Hindlimb muscle (tissue), 1 donor: ENCODE measurements at places on chromosomes 4 and X. TPM values are rescaled to one million over a fixed set of nuclear protein-coding genes. Genes with fewer than 3 reads are reported as not detected.

Gene FHIP1A
- polyA plus RNA-seq: 15.5 TPM

Gene ZNF182
- polyA plus RNA-seq: 5.3 TPM

- DNase-seq: no peak
Measured at GRCh38 chr4:167041524-167041923, 192.8 kb downstream of the SPOCK3 start.

DNA sequence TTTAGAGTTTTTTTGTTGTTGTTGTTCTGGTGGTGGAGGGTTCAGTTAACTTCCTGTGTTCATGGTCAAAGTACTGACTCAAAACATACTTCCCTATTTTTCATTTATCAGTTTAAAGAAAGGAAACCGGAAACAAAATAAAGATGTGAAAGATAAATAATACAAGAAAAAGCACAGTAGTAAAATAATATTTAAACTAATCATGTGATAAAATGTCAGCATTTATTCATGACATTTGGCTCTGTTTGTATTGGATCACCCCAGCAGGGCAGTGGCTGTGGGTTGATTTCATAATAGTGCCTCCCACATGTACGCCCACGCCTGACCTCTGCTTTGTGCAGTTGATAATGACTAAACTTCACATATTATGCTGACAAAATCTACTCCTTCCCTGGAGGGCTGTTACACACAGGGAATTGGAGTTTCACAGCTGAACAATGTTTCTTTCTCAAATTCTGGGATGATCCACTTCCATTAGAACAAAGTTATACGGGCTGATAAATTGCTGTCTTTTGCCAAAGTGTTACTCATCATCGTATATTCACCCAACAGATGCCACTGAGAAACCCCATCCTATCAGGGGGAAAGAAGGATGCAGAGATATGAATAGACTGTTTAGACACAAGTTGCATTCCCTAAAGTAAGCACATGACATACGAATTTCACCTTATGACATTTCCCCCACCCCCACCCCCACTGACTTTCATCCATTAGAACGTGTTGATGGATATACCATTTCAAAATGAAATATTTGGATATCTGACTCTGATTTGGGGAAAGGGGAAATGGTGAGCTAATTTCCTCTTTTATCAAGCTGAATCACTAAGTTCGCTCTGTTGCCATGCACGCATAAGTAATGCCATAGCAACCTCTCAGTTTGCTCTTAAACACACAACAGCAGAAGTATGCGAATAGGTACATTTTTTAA is 48.3 kb downstream of the AMELX start:
- DNase-seq: no peak

DNA sequence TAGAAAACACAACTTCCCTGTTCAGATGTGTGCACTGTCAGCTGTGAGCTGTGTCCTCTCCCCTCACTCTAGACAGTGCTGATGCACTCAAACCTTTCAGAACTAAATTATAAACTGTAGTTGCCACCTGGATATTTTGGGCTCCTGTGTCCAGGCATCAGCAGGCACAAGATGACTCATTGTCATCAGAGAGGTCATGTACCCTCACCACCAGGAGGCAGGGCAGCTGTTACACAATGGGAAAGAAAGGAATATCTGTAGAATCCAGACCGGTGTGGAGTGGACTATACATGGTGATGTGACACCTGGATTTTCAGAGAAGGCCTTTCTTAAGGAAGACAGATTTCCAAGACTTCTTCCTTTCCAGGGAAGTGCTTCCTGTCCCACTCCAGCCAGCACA is 854.4 kb upstream of the AGA start:
- no peak for DNase-seq

DNA sequence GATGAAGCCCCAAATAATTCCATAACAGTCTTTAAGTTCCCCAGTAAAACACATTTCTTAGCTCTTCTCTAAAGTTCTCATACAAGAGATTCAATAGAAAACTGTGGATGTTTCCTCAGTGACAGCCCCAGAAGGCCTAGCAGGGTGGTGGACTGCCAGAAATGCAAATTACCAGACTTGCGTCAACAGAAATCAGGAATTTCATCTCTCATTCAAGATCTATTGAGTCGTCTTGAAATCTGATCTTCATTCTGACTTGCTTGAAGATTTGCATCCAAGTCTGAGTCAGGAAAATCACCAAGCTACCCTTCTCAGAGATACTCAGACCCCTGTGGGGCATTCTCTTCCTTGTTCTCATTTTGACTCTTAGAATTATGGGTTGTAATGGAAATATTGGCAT is 68.9 kb upstream of the NDP start:
- DNase-seq: no peak
